ENCODE measurements at places on chromosomes 1 and 21. TPM values are rescaled to one million over a fixed set of nuclear protein-coding genes. Genes with fewer than 3 reads are reported as not detected.

Gene WNT9A
- total RNA-seq: not detected

Gene KISS1
- not detected for total RNA-seq

Gene KIAA1614
- 0.14 TPM for total RNA-seq

Gene KIFAP3
- 12.1 TPM for total RNA-seq

Gene MACF1
- total RNA-seq: 252 TPM

Gene CTNNBIP1
- total RNA-seq: 6.6 TPM
